ENCODE measurements at places on chromosomes 5 and 9. TPM values are rescaled to one million over a fixed set of nuclear protein-coding genes. Genes with fewer than 3 reads are reported as not detected.

- H3K27me3 ChIP-seq: no peaks in the 10 kb centered on the region
- H3K27ac ChIP-seq: no peak overlapping the region
- no peaks in the 10 kb centered on the region for H3K4me1 ChIP-seq
- DNase-seq: no peak
- H3K36me3 ChIP-seq: no peaks in the 10 kb centered on the region
Observed at GRCh38 chr9:15738011-15738410, 185.2 kb downstream of the CCDC171 start.

- no peak for DNase-seq
- H3K27ac ChIP-seq: peak overlapping the region; percentile 1
- H3K27me3 ChIP-seq: peaks cover 19% of the 10 kb centered on the region
- no peak overlapping the region for H3K4me3 ChIP-seq
- no peaks in the 10 kb centered on the region for H3K36me3 ChIP-seq
Observed at GRCh38 chr9:86794391-86795046, 152.8 kb downstream of the GAS1 start.

GRCh38 chr9:135163023-135163780 lies 75.7 kb downstream of the OLFM1 start:
- no peaks in the 10 kb centered on the region for H3K36me3 ChIP-seq
- H3K27ac ChIP-seq: no peak overlapping the region
- DNase-seq: no peak
- no peaks in the 10 kb centered on the region for H3K4me1 ChIP-seq

- H3K27me3 ChIP-seq: no peaks in the 10 kb centered on the region
- H3K27ac ChIP-seq: no peak overlapping the region
- no peak overlapping the region for H3K4me3 ChIP-seq
- no peaks in the 10 kb centered on the region for H3K4me1 ChIP-seq
- no peaks in the 10 kb centered on the region for H3K36me3 ChIP-seq
Observed at GRCh38 chr9:29348999-29349398, 1775.7 kb upstream of the C9orf72 start.

DNA sequence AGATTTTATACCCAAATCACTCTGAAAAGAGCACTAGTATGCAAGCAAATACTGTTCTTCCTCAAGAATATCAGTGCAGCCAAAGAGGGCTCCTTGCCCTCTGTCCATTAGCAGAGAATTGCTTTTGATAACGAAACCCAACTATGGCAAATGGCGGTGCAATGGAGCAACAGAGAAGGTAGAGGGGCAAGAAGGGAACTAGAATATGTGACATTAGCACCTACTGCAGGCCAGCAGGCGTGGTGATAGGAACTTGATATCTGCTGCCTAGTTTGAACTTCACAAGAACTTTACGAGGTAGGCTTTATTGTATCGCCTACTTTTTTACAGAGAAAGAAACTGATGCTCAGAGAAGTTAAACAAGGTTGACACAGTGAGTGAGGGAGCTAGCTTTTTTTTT lies 66.1 kb downstream of the APBA1 start:
- H3K4me3 ChIP-seq: no peak overlapping the region
- DNase-seq: no peak
- H3K4me1 ChIP-seq: no peaks in the 10 kb centered on the region
- H3K27me3 ChIP-seq: no peaks in the 10 kb centered on the region
- no peaks in the 10 kb centered on the region for H3K36me3 ChIP-seq

DNA sequence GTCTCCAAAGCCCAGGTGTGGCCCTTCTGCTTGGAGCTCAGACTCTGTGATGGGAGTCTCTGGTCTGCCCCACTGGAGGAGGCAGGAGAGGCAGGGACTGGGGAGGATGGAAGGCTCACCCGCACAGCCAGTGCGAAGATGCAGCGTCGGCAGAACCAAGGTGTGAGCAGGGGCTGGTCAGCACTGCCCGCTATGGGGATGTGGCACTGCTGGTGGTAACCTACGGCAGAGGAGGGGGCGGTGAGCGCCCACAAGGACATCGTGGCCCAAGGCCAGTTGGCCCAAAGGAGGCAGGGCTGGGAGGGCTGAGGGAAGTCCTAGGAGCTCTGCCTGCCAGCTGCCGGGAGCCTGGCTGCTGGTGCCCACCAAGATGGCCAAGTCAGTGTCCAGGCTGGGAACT lies 7.3 kb downstream of the PHF19 start:
- DNase-seq: peak; percentile 51
- peaks cover 39% of the 10 kb centered on the region for H3K36me3 ChIP-seq
- no peak overlapping the region for H3K4me3 ChIP-seq
- no peaks in the 10 kb centered on the region for H3K27me3 ChIP-seq

- H3K36me3 ChIP-seq: no peaks in the 10 kb centered on the region
- DNase-seq: no peak
- no peak overlapping the region for H3K27ac ChIP-seq
- H3K4me1 ChIP-seq: no peaks in the 10 kb centered on the region
- H3K27me3 ChIP-seq: no peaks in the 10 kb centered on the region
- no peak overlapping the region for H3K4me3 ChIP-seq
Observed at GRCh38 chr5:73619606-73620333, 6.2 kb upstream of the ARHGEF28 start.

OR13C9 gene
- total RNA-seq: not detected

RNF20 gene
- 50.7 TPM for total RNA-seq

FAM240B gene
- not detected for total RNA-seq

All from lower lobe of right lung (tissue), 2 donors.